ENCODE measurements at places on chromosomes 6 and 20. TPM values are rescaled to one million over a fixed set of nuclear protein-coding genes. Genes with fewer than 3 reads are reported as not detected.
A peak's percentile ranks its signal among the peaks of the same experiment; 100 is the strongest.

- DNase-seq = no peak
Measured at GRCh38 chr6:5102267-5102970, 17.3 kb downstream of the PPP1R3G start.

GRCh38 chr20:1567392-1568162, 10.1 kb upstream of the SIRPD start:
- DNase-seq = peak; percentile 99

DNA sequence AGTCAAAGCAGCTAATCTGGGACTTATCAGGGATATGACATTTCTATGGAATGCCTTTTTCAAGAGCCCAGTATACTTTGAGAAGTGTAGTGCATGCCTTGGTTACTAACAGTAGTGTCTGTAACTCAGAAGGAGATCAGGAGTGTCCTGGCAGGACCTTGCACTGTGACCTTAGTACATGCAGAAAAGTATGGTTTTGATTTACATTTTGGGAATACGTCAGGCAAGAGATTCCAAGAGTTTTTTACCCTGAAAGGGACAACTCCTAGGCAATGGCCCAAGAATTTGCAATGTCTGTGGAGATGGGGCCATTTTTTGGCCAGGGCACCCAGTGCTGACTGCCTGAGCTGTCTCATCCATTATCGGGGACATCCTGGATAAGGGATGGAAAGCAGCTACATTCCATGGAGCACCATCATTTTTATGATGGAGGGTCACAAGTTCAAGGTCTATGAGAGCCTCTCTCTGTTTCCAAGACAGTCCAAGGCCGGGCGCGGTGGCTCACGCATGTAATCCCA, 80.2 kb downstream of the FAM50B start:
- DNase-seq = no peak

DNA sequence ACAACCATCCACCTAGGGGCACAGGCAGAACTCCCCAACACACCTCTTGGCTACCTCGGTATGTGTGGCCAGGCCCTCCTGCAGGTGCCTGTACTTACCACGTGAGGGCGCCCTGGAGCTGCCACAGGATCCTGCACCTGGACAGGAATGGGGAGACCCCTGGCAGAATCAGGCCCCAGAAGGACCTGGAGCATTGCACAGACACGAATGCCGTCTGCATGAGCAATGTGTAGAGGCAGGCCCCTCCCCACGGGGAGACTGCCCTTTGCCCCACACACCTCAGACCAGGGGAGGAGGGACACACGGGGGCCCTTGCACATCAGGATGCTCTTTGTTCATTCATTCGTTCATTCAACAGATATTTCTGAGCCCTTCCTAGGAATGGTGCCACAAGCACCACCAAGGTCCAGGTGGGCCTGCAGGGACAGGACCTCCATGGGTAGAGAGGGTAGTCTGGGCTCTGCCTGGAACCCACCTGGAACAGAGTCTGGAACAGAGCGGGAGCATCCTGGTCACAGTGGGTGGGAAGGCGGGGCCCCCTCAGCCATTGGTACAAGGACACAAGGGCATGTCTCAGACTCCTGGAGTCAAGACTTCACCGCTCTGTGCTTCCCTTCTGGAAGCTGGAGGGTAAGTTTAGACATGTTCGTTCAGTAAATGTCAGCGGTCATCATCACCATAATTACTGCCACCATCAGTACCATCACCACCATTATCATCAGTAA, 32.3 kb downstream of the YTHDF1 start:
- DNase-seq = no peak

OR12D1 gene
- not detected for total RNA-seq

DNA sequence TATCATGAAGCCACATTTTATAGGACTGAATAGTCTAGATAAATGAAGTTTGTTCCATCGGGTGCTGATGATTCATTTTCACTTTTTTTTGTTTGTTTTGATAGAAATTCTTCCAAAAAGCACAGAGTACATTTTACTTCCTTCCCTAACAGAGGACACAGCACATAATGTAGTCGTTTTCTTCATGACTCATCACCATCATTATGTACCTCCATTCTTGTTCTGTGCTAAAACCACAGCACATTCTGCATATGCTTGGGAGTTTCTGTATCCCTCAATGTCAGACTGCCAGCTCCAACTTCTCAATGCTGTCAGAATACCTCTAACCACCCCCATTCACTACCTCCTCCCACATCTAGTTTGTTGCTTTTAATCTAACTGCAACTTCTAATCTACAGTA, 1004.9 kb upstream of the ADGRB3 start:
- peak; percentile 7 for DNase-seq

- no peak for DNase-seq
Measured at GRCh38 chr6:168649209-168649608, 208.2 kb downstream of the SMOC2 start.

DNA sequence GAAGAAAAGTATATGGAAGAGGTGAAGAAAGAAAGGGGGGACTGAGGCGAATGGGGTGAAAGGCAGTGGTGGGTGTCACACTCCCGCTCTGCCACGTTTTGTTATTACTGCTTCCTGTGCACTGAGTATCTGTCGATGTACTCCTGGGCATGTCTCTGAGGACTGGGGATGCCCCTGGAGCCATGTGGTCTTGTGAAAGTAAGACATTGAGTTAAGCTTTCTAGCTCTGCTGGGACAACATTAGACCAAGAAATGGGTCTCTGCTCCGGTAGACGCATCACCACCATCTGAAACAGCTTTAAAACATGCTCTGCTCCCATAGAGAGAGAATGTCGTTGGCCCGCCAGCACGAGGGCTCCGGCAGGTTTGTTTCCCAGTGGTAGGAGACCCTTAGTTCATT, 40.0 kb downstream of the IRF4 start:
- DNase-seq = no peak

GRCh38 chr6:159890792-159891191, at the start of gene MAS1:
TSS of gene MAS1 (plus strand) at chr6:159890988. CDS start at chr6:159906956, 15,968 bp downstream.
- no peak for DNase-seq

DNA sequence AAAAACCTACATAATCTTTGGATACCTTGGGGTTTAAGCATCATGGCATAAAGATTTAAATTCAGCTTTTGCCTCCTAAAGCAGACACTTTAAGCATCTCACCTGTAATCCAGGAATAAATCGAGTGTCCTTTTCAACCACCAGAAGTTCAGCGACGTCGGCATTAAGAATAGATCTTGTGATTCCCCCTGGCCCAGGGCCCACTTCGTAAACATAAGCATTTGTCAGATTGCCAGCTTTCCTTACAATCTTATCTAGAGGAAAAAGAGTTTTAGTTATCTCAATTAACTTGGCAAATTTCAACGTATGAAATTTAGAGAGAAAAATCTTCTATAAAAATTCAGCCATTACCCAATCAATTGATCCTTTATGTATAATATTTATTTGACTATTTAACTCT, 3.2 kb downstream of the TFB1M start:
- no peak for DNase-seq

SSTR4 gene
- not detected for total RNA-seq

Data from epithelial cell of proximal tubule (primary cell).